ENCODE measurements at places on chromosomes 16 and 17.

GRCh38 chr16:87834668-87835473, 34.4 kb downstream of the SLC7A5 start:
- no peaks in the 10 kb centered on the region for H3K27me3 ChIP-seq
- no peaks in the 10 kb centered on the region for H3K4me1 ChIP-seq
- no peak for DNase-seq
- H3K36me3 ChIP-seq: no peaks in the 10 kb centered on the region

DNA sequence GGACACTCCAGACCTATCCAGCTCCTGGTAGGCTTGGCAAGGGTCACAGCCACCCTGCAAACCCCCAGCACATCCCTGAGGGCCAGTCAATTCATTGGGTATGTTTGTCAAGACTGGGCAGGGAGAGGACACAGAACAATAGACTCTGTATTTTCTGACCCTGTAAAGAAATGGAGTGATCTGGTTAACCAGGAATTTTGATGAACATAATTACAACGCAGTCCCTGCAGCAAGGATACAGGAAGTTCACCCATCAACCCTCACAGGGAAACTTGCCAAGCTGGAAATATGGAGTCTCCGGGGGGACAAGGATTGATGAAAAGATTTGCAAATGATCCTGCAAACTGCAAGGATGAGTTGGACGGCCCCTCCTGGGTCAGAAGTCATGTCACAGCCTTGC, 126.1 kb upstream of the RCVRN start:
- DNase-seq: no peak
- no peak overlapping the region for H3K27ac ChIP-seq
- H3K4me3 ChIP-seq: no peak overlapping the region
- no peaks in the 10 kb centered on the region for H3K27me3 ChIP-seq
- no peaks in the 10 kb centered on the region for H3K36me3 ChIP-seq

GRCh38 chr17:40926341-40926740, 11.1 kb downstream of the KRT23 start:
- no peak for DNase-seq
- no peaks in the 10 kb centered on the region for H3K36me3 ChIP-seq
- no peaks in the 10 kb centered on the region for H3K27me3 ChIP-seq
- H3K4me3 ChIP-seq: no peak overlapping the region

DNA sequence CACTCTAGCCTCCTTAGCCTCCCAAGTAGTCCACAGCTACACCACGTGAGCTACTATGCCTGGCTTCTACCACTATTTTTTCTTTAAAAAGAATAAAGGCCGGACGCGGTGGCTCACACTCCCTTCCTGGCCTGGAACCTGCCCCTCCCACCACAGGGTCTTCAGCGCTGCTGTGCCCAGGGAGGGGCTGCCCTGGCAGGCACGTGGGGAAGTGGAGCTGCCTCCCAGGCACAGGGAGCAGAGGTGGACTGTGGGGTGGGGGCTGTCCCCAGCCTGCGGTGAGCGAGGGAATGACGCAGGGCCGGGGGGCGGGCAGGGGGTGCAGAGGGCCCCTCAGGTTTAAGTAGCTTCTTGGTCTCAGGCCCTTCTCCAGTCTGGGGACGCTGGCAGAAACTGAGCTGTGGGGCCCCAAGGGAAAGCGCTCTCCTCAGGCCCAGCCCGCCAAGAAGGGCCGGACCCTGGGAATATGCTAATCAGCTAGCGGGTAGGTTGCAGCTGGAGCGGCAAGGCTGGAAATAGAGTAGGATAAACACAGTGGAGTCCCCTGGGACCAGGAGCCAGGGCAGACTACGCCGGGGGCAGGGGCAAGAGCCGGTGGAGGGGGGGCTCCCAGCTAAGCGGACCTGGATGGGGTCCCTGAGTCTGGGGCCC, 46.8 kb downstream of the TIMM22 start:
- no peaks in the 10 kb centered on the region for H3K36me3 ChIP-seq
- no peak overlapping the region for H3K4me3 ChIP-seq
- no peak for DNase-seq
- H3K4me1 ChIP-seq: no peaks in the 10 kb centered on the region
- no peak overlapping the region for H3K27ac ChIP-seq
